Stimulated activated CD8-positive, alpha-beta memory T cell treated with anti-CD3 and anti-CD28 coated beads, Interleukin-7, amount 100 ng/mL, for 48 hours (primary cell): ENCODE measurements at places on chromosomes 2 and 18.

GRCh38 chr2:14781142-14781541, 148.6 kb downstream of the LRATD1 start:
- no peak for DNase-seq

DNA sequence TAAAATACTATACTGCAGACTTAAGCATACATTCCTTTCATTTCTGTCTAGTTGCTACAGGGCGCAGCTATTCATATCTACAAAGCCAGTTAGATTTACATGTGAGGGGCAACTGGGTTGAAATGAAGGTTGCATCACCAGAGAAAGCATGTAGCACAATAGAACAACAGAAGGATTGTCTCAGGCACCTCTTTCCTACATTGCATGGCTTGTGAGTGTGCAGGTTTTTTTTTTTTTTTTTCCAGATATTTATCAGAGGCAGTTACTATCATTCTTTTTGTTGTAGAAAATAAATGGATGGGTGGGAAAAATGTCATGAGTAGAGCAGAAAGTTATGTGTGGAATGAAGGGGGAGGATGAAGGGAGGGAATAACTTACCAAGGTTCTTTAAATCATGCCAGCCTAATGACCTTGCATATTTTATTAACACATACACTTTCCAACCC, 86.8 kb downstream of the ERBB4 start:
- no peak for DNase-seq

GRCh38 chr2:207221731-207222130, 56.0 kb upstream of the KLF7 start:
- no peak for DNase-seq

- DNase-seq: no peak
Observed at GRCh38 chr2:123928358-123928757, 96.7 kb upstream of the CNTNAP5 start.

DNA sequence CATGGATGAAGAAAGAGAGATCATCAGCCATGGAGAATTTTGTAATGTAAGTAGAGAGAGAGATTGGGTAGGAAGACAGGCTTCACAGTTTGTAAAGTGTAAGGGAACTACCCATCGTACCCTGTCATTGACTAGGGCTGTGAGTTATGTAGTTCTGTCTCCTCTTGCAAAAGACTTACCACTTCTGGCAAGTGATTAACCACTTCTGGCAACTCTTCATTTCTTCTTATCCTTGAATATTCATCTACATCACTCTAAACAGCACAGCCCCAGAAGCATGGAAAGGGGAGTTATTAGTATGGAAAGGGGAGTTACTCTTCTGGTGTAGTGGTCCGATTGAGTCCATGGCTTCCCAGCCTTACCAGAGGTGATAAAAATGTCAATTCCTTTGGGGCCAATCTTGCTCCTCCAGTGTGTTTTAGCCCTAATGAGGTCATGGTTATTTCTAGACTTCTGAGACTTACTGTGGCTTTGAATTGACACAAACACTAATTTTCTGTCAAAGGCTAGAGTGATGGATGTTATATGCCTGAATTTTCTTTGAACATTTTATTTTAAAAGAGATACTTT, 52.0 kb downstream of the STAT1 start:
- DNase-seq: no peak

DNA sequence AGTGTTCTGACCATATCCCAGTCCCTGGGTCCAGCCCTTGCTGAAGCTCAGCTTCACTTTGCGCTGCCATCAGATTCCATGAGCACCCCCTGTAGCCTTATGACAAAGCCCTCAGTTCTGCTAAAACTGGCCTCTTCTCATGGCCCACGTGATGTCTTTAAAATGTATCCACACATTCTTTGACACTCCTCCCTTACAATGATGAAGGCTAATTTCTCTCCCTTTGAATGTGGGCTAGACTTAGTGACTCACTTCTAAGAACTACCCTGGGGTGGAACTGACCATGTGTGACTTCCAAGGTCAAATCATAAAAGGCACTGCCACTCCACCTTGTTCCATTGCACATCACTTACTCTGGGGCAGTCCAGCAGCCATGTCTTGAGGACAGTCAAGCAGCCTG, 45.4 kb upstream of the GORASP2 start:
- no peak for DNase-seq

GRCh38 chr2:101480764-101481163, 5.9 kb upstream of the RFX8 start:
- no peak for DNase-seq

- DNase-seq: no peak
Observed at GRCh38 chr2:181581534-181581933, 75.4 kb downstream of the CERKL start.

- no peak for DNase-seq
Observed at GRCh38 chr2:47429795-47430194, 26.8 kb downstream of the MSH2 start.

DNA sequence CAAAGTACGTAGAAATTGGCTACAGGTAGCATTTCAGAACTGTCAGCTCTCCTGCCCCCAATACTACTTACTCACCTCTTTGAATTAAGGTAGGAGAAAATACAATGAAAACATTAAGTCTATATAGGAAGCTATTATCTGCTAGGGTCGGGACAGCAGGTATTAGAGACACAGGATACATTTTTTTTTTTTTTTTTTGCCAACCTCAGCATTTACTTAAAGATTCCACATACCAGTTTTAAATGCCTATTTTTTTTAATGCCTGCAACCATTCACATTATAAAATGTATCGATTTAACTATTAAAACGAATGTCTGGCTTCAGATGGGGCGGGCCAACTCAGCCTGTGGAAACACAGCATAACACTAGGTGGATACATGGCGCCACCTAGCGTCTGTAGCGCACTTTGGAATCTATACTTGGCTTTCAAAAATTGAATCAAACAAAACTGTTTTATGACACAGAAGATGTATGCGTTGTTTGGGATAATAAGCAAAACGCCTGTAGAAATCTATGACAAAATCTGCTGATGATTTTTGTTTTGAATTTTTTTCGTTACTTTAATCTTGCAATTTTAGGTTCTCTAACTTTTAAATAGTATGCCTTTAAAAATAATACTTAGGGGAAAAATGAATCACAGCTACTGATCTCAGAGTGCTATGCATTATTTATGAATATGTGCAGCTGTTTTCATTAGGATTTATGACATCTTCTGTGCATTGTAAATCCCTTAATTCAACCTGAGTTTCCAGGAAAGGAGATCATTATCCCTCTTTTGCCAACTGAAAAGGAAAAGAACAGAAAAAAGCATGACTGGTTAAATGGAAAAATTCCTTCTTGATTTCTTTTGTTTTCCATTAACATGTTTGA, 261.0 kb downstream of the NYAP2 start:
- DNase-seq: peak; percentile 29

DNA sequence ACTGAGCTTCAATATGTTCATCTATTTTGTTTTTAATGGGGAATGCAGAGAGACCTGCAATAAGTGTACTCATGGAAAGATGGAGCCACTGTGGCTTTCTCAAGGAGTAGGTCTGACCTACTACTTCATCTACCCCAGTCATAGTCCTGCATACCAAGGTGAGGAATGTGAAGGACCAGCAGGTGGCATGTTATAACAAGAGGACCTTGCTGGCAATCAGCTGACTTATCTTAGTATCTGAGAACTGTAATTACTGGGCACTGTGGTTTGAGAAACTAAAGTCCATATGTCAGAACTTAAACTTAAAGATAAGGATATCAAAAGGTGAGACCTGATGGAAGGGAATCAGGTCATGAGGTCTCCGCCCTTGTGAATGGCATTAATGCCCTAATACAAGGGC, 1104.2 kb downstream of the BCL11A start:
- no peak for DNase-seq

- no peak for DNase-seq
Observed at GRCh38 chr2:149047118-149047517, 8.6 kb downstream of the LYPD6B start.

GRCh38 chr2:30300456-30301221, 69.3 kb downstream of the LBH start:
- no peak for DNase-seq

DNA sequence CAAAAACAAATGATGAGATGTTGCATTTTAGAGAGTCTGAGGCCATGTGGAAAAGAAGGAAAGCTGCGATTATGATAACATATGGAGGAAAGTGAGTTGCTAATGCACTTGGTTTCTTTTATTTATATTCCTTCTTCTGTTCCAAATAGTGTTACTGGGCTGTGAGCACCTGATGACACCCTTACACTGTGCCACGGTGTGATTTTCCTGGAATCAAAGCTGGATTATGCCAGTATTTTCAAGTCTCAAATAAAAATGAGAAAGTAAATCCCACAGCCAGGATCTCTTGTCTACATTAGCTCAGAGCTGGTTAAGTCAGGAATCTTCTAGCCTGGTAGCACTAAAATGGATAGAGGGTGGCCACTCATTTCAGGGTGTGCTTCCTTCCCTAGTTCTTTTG, 670.8 kb downstream of the TDRD15 start:
- DNase-seq: no peak

GRCh38 chr2:216991563-216991962, 131.7 kb upstream of the TNP1 start:
- DNase-seq: no peak

DNA sequence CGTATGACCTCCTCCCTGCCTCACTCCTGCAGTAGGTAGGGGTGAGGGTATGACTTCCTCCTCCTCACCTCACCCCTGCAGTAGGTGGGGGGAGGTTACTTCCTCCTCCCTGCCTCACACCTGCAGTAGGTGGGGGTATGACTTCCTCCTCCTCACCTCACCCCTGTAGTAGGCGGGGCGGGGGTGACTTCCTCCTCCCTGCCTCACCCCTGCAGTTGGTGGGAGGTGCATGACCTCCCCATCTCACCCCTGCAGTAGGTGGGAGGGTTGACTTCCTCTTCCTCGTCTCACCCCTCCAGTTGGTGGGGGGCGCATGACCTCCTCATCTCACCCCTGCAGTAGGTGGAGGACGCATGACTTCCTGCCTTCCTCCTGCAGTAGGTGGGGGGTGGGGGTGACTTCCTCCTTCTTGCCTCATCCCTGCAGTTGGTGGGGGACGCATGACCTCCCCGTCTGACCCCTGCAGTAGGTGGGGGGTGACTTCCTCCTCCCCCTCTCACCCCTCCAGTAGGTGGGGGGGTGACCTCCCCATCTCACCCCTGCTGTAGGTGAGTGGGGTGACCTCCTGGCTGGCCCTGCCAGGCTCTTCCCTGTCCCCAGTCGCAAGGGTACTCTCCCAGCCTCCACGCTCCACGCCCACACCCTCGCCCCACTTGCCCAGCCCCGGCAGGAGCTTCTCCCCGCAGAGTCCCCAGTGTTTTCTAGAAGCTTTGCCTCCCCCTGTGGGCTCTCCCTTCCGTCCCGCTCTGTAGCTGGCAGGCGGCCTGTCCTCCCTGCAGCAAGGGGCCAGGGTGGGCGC, 39.3 kb downstream of the TSHZ1 start:
- DNase-seq: no peak

GRCh38 chr2:18600255-18600613, 10.9 kb upstream of the NT5C1B start:
- no peak for DNase-seq

DNA sequence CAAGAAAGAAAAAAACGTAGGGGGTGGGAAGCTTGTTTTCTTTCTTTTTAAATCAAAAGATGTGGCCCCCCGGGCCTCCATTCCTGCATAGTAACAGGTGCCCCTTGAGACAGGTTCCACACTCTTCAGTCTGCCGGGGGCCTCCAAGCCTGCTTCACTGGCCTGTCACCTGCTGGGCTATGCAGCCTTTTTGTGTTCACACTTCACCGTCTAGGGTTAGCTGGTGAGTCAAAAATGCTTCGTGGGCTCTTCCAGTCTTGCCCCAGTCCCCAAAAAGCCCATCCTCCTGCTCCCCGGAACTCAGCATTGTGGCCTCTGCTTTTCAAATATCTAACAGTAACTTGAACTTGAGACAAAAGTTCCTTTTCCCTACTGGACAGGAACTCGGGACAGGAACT, 67.9 kb downstream of the POLR1A start:
- DNase-seq: no peak

DNA sequence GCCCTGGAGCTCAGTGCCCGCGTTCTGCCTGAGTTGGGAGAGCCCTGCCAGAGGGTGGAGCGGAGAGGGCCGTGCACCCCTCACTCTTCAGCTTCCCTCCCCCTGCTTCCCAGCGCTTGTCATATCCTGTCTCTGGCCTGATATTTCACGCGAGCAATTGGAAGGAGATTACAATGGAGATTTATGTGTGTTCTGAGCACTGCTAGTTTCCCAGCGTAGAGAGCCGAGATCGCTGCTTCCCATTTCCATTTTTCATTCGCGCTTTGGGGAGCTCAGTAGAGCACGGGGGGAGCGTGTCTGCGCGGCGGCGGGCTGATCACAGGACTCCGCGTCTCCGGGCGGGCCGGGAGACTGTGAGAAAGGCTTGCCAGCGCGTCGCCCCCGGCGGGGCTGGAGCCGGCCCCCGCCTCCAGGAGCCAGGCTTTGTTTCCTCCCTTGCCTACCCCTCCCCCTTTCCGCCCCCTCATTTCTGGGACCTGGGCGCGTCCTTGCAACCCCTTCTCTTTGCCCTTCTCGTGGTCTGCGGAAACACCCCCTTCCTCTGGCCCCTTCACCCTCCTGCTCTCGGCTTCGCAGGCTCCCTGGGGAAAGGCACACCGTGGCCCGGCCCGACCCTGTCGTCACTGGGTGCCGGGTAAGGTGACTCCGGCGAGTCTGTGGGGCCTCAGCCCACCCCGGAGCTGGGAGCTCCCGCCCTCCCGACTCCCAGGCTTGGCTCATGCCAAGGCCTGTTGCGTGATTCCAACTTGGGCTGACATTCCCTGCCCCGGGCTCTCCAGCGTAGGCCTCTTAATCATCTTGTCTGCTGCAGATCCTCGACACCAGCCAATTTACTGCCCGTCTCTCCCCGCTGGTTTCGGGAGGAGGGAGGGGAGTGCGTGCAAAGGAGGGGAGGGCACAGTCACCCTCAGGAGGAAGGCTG, 5.8 kb downstream of the DLX2 start:
- no peak for DNase-seq

DNA sequence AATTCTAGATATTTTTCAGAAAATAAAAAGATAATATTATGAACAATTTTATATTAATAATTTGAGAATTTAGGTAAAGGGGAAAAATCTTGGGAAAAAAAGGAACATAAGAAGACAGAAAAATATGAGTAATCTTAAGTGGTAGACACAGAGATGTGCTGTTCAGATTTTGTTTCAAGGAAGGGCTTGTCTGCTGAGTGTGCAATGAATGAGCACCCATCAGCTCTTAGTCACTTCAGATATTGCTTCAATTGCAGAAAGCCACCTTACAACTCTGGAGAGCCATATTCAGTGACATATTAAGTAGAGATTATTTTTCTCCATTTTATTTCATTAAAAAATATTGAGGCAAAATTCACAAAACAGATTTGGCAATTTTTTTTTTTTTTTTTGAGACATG, 282.0 kb upstream of the CHST9 start:
- no peak for DNase-seq

- DNase-seq: no peak
Observed at GRCh38 chr2:235106874-235107639, 155.2 kb downstream of the SH3BP4 start.
